A172 (cell line): ENCODE measurements at places on chromosomes 6 and 20. TPM values are rescaled to one million over a fixed set of nuclear protein-coding genes. Genes with fewer than 3 reads are reported as not detected.

- no peak for DNase-seq
Observed at GRCh38 chr6:113875470-113875869, 18.3 kb downstream of the MARCKS start.

DNA sequence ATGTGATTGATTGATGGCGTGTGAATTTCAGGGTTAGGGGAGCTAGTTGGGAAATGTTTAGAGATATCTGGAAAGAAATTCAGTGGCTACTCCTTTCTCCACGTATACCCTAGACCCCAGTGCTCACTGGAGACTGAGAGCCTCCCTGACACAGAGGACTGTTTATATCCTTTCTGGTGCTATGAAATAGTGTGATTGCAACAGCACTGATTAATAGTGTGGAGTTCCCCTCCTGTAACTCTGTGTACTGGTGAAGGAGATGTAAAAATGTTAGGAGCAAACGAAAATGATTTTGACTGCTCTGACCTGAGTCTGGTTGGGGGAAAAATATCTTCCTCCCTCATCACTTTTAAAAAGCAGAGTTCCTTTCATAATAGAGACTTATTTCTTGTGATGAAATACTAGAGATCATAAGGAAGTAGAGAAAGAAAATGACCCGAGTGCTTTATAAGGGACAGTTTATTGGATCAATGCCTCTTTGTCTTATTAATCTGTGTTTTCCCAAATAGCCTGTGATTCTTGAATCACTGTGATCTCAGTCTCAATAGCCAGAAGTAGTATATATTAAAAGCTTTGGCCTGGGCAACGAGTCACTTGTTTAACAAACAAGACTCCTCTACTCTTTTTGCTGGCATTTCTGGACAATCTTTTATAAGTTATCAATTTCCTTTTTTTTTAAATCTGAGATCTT is 92.3 kb downstream of the RNF182 start:
- DNase-seq = no peak

DNA sequence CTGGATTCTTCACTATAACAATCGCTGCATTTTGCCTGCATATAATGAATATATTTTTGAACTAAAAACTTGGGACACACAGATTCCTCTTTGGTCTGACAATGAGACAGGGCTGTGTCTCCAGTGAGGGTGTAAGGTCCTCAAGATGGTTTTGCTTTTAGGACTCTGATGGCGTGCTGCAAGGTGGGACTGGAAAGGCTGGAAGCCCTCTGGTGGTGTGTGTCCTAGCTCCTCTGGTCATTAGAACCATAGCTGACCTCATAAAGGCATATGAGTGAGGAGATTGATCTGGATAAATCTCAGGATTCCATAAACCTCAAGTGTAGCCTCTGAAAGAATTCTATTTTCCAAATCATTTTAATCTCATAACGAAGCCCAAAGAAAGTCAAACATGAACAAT is 108.4 kb upstream of the ASF1A start:
- DNase-seq = no peak

GRCh38 chr6:129923530-129924250 is 62.6 kb upstream of the TMEM244 start:
- peak; percentile 22 for DNase-seq

GRCh38 chr6:56963043-56963442 is 8.1 kb downstream of the BEND6 start:
- no peak for DNase-seq

DNA sequence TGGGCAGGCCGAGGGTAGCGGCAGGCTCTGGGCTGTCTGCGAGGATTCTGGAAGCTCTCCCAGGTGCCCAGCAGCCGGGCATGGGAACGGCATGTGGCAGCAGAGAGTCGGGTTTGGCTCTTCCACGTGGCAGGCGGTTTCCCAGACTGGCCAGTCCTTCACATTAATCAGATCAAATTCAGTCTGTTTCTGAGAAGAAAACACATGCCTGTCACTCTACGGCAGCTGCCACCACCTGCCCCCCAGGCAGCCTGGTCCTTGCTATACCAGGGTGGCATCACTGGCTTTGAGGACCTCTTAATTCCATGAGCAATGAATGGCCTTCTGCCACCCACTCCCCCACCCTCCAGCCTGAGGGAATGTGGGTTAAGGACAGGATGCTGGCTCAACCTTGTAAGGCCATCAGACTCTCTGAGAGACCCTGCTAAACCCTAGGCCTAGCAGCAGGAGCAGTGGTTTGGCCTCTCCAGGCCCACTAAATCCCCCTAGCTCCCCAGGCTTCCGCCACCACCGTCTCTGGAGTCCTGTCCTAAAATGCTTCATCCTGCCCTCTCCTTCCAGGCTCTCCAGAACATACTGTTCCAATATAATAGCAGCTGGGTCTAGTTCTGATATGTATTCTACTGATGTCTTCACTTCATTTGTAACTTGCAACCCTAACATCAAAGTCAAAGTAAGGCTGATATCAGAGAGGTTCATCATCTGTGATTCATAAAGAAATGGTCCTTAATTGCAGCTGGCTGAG is 47.8 kb downstream of the PLCG1 start:
- no peak for DNase-seq

DNA sequence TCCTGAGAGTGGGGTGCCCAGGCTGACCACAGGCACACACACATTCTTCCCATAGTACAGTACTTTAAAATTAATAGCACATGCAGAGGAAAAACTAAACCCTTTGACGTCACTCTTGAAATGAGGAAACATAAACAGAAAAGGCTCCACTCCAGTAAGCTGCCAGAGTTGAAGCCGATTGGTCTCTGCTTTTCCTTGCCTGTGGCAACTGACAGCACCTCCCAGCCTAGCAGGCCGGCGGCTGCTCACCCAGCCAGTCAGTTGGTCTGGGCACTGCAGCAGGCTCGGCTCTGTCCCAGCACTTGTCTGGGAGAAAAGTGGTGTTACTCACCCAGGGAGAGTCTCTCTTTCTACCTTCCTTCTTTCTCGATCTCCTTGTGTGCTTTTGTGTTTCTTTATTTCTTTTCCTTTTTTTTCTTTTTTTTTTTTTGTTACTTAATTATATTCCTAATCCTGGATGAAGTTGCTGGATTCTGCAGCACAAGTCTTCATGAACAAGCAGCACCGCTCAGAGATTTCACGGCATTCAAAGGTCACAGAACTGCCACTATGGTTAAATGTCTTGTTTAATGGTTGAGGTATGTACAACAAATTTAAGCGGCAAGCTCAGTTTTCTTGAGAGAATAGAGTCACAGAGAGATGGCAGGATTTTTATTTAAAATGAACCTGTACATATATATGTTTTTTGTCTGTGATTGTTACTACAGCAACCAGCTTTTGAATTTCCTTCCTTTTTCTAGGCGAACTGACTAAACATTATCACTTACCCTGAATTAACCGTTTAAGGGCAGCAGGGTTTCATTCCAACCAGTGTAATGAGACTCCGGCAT is at the start of gene PDE7B:
PDE7B (plus strand) TSS at position 260 of the 830 bp plus-strand sequence.
- DNase-seq = peak; percentile 83

DNA sequence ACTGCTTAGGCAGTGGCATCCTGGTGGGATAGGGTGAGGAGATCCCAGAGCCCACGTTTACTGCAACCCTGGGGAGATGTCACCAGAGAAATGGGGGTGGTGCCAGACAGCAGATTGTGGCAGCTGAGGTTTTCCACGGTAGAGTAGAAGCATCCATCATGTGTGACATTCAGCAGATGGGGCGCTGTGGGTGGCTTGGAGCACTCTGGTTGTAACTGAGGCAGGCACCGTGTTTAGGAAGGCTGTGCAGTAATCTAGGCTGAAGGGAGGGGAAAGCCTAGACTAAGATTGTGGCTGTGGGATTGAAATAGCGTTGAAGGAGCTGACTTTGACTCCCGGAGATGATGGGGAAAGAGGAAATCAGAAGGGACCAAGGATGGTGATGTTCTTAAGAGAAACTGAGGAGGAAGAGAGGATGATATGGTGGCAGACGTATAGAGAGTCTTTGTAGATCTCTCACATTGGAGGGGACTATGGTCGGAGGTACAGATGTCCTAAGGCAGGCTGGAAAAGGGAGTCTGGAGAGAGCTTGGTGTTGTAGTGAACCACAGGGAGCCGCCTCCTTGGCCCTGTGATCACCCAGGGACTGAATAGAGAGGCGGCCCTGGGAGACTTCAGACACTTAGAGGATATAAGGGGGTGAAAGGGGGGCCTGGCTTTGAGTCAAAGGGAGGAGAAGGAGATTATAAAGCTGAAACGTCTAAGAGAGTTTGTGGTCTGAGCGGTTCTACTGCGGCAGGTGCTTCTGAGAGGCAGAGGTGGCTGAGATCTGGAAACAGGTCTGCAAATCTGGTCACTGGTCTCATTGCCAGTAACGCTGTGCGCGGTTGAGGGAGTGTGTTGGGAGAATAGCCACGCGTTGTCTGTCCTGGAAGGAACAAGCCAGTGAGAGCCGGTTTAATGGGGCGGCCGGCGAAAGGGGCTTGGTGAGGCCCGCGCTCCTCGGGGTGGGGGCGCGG is 792 bp upstream of the MICA start:
- DNase-seq = no peak

DNA sequence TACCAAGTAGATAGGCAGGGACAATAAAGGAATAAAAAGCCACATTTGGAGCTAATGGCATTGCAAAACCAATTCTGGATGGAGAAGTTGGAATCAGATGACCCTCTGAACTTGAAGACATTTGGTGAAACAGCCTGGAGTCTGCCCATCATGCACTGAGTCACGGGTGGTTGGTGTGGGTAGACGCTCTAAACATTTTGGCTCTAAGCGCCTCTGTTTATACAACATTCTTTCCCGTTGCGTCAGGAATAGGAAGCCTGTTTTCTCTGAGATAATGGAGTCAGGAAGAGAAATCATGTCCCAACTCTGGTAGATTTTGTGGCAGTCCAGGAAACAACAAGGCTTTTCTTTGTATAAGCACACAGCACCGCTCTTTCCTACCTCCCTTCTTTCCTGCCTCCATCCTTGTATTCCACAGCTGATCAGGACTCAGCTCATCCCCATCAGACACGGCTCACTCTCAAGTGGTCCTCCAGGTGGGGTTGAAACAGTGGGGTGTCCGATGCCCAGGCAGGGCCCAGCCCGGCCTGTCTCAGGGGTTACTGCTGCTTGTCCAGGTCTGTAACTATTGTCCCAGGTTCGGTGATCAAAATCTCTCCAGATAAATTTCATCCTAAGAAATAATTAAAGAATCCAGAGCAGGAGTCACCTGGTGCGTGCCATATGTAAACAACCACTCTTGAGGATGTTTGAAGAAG is 12.1 kb upstream of the RAMACL start:
- DNase-seq = peak; percentile 87

DNA sequence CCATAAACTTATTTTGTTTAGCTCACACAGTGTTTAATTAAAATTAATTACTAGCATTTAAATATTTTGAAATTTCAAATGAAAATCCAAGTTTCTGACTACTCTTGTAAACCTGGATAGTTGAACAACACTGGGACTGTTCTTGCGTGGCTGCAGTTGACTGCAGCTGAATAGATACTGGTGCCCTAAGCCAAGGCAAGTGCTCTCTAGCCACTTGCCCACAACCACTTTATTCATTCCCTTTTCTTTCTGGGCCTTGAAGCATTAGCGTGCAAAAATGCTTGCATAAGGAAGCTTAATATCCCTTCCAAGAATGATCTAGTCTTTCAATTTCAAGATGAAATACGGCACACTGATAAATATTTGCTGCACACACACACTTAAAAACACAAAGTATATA is 676.0 kb upstream of the MARCKS start:
- DNase-seq = no peak

DNA sequence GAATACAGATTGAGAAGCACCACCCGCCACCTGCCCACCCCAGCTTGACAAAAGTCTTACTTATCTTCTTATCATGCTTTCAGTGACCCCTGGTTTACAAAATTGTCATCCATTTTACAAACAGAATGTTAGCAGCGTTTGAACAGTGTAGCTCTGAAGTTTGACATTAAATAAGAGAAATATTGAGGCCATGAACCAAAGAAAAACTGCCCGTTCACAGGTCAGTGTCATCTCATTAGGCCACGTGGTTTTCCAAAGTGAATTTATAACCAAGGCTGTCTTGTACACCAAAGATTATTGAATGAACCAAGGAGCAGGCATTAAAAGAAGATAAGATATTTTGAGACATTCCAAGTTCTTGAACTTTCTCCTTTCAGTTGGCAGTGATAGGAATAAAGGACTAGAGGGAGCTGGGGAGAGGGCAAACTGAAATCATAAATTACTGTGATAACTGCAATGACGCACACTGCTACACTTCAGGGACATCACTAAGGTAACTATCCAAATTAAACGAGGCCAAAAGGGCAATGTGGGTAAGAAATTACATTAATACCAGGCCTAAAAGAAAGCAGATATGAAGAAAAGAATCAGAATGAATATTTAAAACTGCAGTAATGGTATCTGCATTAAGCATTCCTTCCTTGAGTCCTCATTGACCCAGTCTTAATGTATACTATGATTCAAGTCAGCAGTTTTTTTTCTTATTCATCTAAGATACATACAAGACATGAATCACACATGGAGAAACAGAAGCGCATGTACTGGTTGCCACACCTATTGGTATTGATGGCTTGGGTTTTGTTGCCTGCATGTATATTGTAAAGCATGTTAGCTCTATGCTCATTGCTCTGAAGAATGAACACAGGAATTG is 159.8 kb upstream of the ARG1 start:
- DNase-seq = no peak

GRCh38 chr6:144449911-144450597 is 164.9 kb downstream of the UTRN start:
- DNase-seq = no peak

- DNase-seq = no peak
Observed at GRCh38 chr6:106084106-106084988, 1.8 kb upstream of the PRDM1 start.

DNA sequence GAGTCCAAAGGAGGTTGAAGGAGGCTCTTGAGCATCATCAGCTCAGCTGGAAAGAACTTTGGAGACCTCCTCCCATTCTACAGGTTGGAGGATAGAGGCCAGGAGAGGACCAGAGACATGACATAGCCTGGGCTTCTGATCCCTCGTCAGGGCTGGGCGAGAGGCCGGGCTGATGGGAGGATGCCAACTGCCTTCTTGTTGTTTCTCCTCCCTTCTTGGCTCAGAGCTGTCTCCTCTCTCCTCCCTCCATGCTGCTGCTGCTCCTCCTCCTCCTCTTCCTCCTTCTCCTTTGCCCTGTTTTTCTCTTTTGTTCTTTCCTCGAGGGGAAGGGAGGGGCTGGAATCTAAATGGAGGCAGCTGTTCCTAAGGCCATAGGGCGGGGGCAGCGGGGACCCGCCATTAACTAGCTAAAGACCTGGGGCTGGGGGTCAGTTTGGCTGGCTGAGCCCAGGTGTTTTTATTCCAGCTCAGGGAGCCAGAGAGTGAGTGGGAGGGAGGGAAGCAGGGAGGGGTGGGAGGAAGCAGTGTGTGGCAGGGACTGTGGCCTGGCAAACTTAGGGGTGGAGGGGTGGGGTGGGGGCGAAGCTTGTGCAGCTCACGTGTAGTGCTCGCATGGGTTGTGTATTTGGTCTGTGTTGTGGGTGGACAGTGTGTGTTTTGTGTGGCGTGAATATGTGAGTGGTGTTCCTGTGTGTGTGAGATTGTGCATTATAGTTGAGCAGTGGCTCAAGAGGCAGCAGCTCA is 84.8 kb downstream of the CD40 start:
- peak; percentile 30 for DNase-seq

GRCh38 chr20:56328861-56329260 is 29.9 kb upstream of the FAM210B start:
- DNase-seq = peak; percentile 7

GRCh38 chr6:52579006-52579660 is 2.3 kb upstream of the TRAM2 start:
- DNase-seq = no peak

The SCRT2 gene
- total RNA-seq = not detected in 2 replicates

The TRERF1 gene
- 3.4 and 3.5 TPM in 2 replicates for total RNA-seq

The MMP24OS gene
- 11.4 and 15.1 TPM in 2 replicates for total RNA-seq

The SRSF12 gene
- 0.10 and 0.34 TPM in 2 replicates for total RNA-seq

The PTK6 gene
- total RNA-seq = 2.0 and 2.4 TPM in 2 replicates

The CHMP4B gene
- 74.7 and 86.5 TPM in 2 replicates for total RNA-seq

The NEURL2 gene
- 2.5 and 3.1 TPM in 2 replicates for total RNA-seq

The ITPA gene
- 85.8 and 92.7 TPM in 2 replicates for total RNA-seq

The NHLRC1 gene
- total RNA-seq = not detected in 2 replicates

The RAMACL gene
- 0.19 and 1.2 TPM in 2 replicates for total RNA-seq

The SLC52A3 gene
- total RNA-seq = 0.03 and 0.22 TPM in 2 replicates
